8988T (cell line): ENCODE measurements at places on chromosomes 5 and 9.

GRCh38 chr5:2259494-2260107 lies 376.9 kb upstream of the IRX4 start:
- DNase-seq: no peak

GRCh38 chr9:86836797-86837196 lies 110.5 kb downstream of the GAS1 start:
- DNase-seq: no peak

- DNase-seq: no peak
Observed at GRCh38 chr5:96476654-96477053, 43.6 kb upstream of the PCSK1 start.

DNA sequence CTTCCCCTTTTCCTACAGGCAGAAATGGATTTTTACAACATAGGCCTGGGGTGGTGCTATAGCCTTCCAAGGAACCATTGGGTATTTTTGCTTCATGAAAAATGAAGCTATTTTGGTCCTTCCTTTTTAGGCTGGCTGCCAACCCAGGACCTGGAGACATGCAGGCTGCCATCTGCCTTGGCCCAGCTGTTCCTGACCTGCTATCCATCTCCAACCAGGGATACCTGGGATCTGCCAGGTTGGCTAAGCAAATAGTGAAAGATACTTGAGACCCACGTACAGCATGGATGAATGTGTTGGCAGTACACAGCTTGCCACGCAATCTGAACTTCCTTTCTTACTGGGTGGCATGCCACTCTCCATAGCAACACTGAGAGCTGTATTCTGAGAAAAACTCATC lies 31.1 kb downstream of the MRPS27 start:
- no peak for DNase-seq

GRCh38 chr9:27622693-27623340 lies 49.5 kb upstream of the C9orf72 start:
- DNase-seq: no peak

GRCh38 chr9:116288658-116289057 lies 135.1 kb downstream of the PAPPA start:
- DNase-seq: no peak

DNA sequence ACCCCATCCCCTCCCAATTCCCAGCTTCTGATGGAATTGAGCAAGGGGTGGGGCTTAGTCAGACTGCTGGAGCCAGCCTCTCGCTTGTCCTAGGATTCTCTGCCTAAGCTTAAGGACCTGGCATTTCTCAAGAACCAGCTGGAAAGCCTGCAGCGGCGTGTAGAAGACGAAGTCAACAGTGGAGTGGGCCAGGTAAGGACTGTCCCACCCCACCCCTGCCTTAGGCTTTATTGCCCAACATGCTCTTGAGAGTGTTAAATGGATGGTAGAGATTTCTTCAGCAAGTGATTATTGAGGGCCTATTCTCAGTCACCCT lies 1.1 kb downstream of the SLC35A4 start:
- DNase-seq: no peak

- no peak for DNase-seq
Observed at GRCh38 chr9:127539259-127539981, 72.7 kb upstream of the STXBP1 start.

GRCh38 chr5:58486290-58486689 lies 4.9 kb upstream of the GAPT start:
- no peak for DNase-seq

GRCh38 chr5:14365831-14366430 lies 215.7 kb upstream of the OTULINL start:
- no peak for DNase-seq

GRCh38 chr9:80874276-80874675 lies 815.1 kb downstream of the TLE1 start:
- no peak for DNase-seq

DNA sequence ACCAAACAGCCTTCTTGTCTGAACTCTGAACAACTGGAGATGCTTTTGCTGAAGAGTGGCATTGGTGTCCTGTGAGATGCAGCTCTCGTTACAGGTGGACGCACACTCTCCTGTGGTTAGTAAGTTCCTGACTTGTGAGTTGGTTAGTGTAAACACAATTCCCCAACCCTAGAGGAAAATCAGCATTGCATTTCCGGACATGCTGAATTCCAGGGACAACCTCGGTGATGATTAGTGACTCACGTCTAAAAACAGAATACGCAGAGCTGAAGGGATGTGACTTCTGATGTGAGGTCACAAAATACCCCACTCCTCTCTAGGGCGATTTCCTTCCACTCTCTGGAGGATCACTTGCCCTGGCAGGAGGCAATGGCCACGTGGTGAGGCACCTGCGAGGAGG lies 5.0 kb downstream of the OR2V2 start:
- no peak for DNase-seq

GRCh38 chr5:86879086-86879485 lies 261.3 kb downstream of the COX7C start:
- DNase-seq: no peak

GRCh38 chr5:58211441-58211840 lies 248.4 kb downstream of the PLK2 start:
- no peak for DNase-seq

DNA sequence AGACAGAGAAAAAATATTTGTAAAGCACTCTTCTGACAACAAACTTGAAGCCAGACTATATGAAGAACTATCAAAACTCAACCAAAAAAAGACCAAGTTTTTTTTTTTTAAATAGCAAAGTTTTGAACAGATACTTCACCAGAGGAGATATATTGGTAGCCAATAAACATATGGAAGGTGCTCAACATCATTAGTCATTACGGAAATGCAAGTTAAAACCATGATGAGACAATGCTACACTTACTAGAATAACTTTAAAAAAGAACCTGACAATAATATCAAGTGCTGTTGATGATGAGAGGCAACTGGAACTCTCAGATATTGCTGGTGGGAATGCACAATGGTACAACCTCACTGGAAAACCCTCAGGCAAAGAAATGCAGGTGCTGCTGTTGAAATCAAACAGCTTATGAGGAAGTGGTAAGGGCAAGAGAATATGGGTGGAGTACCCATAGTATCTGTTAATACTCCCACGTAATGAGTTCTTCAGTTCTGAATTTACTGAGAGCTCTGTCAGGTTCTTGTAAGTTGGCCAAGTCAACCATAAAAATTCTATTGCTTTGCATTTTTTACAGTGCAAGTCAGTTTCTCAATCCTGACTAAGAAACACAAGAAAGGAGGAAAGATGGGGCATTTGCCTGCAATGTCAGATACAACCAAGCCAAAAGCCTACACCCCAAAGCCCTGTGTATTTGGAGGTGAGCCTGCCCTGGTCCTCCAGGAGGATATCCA lies 87.3 kb upstream of the GNAQ start:
- no peak for DNase-seq

- no peak for DNase-seq
Observed at GRCh38 chr5:118578093-118578492, 410.3 kb downstream of the DTWD2 start.

DNA sequence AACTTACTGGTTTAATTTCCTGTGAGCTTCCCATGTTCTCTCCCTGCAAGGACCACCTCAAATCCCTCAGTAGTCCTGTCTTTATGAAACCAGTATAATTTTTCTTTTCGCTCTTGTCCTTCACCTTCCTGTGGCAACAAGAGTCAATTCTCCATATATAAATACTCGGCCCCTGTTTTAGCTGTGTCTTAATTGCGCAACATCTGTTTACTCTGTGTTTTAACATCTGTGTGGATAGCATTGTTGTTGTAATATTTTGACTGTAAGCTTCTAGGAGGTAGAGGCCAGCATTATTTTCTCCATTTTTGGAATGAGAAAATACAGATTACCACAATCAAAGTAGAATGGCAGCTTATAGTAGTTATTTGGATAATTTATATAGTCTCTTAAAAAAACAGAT lies 30.2 kb upstream of the CDKN2B start:
- no peak for DNase-seq

- DNase-seq: no peak
Observed at GRCh38 chr9:132849185-132849706, 28.8 kb downstream of the AK8 start.

DNA sequence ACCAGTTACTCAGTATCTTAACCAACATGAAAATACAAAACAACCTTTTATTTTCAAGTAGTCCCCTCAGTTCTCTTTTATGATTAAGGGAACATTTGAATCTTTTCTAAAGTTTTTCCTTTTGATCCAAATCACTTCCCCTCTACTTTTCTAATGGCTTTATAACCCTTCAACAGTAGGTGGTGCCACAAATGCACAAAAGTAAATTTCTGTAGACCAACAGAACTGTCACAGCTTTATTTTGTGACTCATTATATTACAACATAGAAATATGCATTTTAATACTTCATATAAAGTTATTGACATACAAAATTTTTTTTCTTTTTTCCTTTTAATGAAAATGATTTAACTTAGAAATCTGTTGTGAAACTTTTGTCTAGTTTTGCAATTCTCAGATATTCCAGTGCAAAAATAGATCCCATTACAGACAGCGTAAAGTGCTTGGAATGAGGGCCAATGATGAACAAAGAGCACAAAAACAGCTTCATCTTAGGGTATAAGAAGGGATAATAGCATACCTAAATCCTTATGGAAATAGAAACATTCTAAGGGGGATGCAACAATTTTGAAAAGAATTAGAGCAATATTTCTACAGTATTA lies 17.0 kb downstream of the NIPSNAP3B start:
- no peak for DNase-seq

DNA sequence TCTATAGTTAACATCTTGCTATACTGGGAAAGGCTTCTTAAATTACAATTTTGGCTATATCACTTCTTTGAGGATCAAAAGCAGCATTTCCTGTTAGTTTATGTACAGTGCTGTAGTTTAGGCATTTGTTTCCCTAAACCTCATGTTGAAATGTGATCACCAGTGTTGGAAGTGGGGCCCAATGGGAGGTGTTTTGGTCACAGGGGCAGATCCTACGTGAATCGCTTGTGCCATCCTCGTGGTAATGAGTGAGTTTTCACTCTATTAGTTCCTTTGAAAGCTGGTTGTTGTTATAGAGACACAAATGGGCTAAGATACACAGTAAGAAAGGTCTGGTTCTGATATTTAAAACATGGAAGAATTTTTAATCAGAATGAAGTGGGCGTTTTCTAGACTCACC lies 5.8 kb downstream of the ACTL7A start:
- DNase-seq: no peak

GRCh38 chr5:79684782-79685181 lies 4.9 kb upstream of the CMYA5 start:
- DNase-seq: no peak

DNA sequence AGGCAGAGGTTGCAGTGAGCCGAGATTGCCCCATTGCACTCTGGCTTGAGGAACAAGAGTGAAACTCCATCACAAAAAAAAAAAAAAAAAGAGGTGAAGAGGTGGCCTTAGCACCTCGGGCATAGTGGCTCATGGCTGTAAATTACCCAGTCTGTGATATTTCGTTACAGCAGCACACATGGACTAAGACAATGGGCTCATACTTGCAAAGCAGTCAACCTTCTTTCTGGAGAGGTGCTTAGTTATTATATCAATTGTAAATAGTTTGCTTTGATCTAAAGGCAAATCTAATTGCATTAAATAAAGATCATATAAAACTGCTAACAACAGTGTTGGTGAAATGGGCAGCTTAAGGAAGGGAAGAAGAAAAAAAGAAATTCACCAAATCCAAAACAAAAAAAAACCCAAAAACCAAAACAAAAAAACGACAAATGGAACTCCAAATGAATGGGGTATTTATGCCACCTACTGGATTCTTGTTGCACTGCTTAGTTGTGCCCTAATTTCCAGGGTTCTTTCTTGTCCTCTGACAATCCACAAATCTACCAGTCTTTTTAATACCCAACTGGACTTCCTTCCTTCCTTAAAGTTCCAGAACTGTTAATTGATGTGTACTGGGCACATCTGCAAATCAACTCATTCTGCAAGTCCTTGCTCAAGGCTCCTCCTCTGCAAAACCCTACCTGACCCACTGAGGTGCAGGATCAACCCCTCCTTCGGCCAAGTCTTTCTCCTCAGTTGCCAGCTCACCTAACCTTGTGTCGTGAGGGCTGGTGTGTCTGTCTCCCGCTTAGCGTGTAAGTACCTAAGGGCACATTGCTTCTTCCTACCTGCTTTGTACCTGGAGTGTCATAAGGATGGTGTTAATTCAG lies 35.0 kb upstream of the DMRT1 start:
- no peak for DNase-seq

- DNase-seq: no peak
Observed at GRCh38 chr5:40240111-40240510, 439.6 kb upstream of the PTGER4 start.

DNA sequence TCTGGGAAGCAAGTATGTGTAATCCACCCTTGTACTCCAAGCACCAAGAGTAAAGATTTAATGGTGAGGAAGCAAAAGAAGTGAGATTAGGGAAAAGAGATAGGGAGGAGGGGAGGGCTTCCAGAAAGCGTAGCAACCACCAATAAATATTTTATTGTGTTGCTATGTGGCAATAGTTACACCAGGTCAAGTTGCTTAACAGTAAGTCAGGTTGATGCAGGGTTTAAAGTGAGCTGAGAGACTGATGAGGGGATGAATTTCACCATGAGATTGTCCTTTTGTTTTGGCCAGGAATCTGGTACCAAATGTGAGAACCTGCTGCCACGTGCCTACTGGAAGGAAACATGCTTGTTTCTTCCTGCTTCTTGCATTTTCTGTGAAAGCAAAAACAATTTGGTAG lies 62.7 kb downstream of the PCSK5 start:
- no peak for DNase-seq

DNA sequence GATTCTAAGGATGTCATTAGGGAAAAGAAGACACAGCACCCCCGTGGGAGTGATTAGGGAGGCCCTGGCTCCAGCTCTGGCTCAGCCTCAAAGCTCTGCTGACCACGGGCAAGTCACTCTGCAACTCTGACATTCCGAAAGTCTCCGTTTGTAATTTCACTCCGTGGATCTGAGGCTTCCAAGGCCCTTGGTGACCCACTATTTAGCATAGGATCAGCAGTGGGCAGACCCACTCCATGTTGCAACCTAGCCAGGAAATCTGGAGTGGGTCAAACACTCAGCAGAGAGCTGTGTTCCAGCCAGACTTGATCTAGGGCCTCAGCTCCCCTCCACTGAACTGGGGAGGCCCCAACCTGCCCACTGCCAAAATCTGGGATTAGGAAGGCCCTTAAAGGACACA lies 11.8 kb downstream of the PHF19 start:
- DNase-seq: no peak
